Fibroblast of skin of left quadriceps (primary cell): ENCODE measurements at places on chromosomes 2 and 18.

GRCh38 chr2:113872201-113872600 is 17.7 kb upstream of the ACTR3 start:
- DNase-seq, result no peak

GRCh38 chr2:397521-397920 is 109.6 kb upstream of the ALKAL2 start:
- DNase-seq, result no peak

- peak; percentile 7 for DNase-seq
Measured at GRCh38 chr2:99079226-99079625, 62.3 kb upstream of the C2orf15 start.

GRCh38 chr2:84866122-84866521 is 14.8 kb downstream of the TRABD2A start:
- no peak for DNase-seq

DNA sequence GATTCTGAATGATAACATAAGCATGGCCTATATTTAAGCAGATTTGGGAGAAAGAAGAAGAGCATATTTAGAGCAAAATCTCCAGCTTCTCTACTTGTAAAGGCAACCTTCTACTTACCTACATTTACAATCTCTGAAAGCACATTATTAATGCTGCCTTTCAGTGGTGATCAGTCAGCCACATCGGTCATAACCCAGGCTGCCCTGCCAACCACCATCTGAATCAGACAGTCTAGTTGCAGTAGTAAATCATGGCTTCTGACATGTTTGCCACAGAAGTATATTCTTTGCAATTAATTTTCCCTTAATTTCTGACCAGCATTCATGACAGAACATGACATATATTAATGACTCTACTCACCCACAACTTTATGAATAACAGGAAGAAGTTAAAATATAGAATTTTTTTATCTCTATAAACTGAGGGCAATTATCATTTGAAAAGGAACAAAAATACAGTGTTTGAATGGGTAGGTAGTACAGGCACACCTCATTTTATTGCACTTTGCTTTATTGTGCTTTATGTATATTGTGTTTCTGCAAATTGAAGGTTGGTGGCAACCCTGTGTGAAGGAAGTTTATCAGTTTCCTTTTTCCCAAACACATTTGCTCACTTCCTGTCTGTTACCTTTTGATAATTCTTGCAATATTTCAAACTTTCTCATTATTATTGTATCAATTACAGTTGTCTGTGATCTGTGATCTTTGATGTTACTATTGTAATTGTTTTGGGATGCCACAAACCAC is 531.6 kb upstream of the CHAC2 start:
- DNase-seq, result no peak

DNA sequence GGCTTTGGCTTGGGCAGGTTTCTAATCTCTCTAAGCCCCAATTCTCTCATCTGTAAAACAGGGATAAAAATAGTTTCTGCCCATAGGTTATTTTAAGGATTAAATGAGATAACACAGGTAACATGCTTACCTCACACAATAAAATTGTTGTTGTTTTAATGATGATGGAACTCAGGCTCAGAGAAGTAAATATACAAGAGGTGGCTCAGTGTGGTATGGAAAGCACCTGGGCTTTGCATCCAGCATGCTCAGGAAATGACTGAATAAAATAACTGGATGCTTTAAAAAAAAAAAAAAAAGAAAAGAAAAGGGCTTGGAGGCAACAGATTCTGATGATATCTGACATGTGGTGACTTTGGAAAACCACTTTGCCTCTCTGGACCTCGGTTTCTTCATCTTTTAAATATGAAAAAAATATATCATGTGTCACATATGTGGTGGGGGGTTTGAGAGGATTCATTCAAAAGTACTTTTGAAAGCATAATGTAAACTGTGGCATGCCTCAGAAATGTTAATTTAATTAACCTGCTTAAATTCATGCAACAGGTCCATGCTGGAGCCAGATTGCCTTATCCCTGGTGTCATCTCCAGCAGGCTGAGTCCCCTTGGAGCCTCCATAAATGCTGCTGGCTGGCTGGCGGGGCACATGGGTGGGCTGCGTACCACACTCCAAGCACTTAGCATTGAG is 112.8 kb upstream of the CDC42EP3 start:
- peak; percentile 56 for DNase-seq

DNA sequence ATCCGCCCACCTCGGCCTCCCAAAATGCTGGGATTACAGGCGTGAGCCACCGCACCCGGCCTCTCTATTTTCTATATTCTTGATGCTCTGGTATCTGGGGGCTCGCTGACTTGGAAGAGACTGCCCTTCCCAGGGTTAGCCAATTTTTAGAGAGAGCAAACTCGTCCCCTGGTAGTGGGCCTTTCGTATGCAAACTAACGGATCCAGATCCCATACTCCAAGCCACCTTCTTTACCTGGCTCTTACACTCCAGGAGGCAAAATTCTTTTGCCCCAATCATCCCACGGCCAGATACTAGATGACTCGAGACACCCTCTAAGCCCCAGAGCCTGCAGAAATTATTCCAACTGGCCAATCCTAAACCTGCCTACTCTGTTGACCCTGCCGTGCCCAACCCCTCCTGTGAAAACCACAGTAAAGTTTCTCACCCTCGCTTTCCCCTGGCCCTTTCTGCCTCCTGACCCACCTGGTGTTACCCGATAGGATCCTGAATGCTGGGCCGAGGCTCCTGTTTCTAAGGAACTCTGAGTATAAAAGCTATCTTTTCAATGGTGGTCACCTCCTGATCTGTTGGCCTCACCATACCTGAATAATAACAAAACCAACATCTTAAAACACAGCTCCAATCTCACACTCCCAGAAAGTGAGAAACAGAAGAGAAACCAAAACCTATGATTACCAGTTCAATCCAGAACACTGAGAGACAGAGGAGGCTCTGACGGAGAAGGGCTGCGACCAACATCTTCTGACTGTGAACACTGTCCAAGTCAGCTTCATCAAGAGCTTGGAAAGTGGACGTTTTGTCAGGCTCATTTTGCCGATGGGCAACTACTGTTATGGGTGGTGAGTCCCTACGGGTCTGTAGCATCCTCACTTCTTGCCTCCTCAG is 57.6 kb upstream of the ZNF532 start:
- DNase-seq, result no peak

DNA sequence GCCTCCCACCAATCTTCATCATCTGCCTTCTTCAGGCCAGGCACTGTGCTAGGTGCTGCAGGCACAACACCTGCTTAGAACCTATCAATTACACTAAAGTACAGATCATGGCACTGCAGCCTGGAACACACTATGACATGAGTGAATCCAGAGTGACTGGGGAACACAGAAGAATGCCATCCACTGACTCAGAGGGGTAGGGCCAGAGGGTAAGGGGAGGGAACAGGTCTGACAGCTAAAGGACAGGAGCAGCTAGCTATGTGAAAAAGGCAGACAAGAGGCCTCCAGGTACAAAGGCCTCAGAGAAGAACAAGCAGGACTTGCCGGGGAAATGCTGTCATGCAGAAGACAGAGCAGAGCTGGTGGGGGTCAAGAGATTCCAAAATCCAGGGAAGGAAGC is 53.3 kb upstream of the ACAA2 start:
- no peak for DNase-seq

DNA sequence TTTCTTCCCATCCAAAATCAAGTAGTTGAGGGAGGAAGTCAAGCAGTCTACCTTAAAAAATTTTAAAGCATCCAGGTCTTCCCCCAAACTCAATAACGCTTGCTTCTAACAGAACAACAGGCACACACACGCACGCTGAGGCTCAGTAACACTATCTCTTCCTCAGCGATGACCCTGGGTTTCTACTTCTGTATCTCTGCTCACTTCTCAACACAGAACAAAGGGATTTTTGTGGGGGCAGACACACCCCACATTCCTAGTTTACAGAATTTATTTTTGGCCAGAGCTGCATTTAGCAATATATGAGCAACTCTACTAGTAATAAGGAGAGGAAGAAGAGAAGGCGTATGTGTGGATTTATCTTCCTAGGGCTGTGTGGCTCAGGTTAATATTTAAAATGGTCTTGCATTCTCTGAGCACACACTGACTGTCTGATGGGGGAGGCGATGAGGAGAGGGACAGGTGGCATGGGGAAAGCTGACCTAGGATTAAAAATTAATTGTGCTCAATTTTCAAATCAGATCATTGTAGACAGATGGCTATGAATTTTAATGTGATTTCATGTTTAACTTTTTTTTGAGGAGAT is 71.3 kb upstream of the PPM1B start:
- no peak for DNase-seq

DNA sequence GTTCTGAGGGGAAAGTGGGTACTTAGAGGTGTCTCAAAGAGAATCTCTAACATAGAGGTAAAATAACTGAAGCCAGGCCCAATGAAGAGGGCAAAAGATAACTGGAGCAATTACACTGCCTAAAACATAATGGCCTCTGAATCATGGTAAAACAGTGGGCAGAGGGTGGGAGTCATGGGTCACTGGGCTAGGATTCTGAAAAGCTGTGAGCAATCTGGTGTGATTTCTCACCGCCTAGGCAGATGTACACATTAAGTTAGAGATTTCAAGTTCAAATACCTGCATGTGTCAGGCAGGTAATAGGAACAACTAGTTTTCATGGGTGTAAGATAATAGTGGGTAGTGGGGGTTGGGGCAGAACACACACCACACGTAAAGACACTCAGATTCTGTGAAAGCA is 45.6 kb downstream of the INSIG2 start:
- DNase-seq, result no peak

DNA sequence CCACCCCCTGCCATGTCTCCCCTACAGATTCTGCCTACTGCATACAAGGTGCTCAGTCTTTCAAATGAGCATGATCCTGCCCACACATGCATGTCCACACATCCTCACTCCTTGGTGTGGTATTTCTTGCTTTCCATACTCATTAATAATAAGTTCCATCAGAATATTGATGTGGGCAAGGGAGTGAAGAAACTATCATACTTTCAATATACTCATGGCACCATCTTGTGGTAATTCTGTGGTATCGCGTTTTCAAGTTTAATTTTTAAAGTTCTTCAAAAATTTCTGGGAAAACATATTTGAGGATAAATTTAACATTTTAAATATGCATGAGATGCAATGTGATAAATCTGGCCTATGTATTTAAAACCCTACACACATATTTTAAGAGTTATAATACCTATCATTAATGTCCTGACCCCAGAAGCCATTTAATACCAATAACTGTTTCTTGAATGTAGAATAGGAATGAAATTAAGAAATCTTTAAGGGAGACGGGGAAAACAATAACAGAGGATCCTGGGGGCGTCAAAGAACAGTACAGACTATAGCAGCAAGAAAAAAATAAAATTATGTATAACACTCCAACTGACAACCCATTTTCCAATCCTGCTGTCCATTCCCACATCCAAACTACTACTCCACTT is 110.1 kb downstream of the ZNF385B start:
- DNase-seq, result no peak

DNA sequence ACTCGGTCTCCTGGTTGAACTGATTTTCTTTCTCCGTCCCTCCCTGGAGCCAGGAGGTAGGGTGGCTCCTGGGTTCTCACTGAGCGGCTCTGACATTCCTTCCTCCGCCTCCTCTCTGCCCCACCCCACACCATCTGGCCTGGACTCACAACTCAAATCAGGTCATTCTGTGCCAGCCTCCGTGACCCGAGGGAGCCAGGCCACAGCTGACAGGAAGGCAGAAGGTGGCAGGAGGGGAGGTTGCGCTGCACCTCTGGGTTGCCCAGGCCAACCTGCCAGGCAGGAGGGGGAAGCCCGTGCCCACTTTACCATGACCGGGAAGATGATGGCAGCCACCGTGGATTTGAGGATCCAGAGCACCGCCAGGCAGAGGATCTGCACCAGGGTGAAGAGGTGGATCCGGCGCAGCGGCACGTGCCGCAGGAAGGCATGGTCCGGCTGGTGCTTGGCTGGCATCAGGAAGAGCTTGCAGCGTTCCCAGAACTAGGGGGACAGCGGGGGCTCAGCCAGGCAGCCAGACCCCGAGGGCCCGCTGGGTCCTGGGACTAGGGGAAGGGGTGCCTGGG is 28.3 kb downstream of the MTHFD2 start:
- DNase-seq, result no peak

DNA sequence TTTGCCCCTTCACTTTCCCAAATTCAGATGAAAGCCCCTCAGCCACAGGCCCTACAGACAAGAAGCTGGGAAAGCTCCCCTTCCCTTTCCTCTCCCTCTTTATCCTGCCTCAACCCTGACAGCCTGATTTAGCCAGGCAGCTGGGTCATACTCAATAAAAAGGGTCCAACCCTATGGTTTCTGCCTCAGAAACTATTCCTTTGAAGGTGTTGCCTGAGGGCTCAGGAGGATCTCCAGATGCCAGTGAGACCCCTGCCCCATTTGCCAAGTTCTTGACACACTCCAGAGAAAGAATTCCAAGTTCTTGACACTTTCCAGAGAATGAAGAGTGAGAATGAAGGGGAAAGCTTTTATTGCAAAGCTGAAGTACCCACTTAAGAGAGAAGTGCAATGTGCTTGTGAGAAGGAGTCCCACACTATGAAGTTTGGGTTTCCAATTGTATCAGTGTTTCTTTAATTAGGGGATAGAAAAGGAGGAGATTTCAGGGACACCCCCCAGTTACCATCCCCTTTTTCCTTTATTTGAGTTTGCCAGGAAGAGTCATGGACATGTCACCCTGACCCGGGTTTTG is 576.2 kb downstream of the METTL4 start:
- no peak for DNase-seq

- no peak for DNase-seq
Measured at GRCh38 chr18:4854671-4855070, 342.4 kb downstream of the AKAIN1 start.

- DNase-seq, result no peak
Measured at GRCh38 chr2:9196637-9197036, 10.0 kb upstream of the ASAP2 start.
